ENCODE measurements at places on chromosomes 1 and 21. TPM values are rescaled to one million over a fixed set of nuclear protein-coding genes. Genes with fewer than 3 reads are reported as not detected.

The SLC2A5 gene
- total RNA-seq: not detected

GRCh38 chr1:173430677-173431303 lies 46.3 kb upstream of the PRDX6 start:
- no peak for DNase-seq

DNA sequence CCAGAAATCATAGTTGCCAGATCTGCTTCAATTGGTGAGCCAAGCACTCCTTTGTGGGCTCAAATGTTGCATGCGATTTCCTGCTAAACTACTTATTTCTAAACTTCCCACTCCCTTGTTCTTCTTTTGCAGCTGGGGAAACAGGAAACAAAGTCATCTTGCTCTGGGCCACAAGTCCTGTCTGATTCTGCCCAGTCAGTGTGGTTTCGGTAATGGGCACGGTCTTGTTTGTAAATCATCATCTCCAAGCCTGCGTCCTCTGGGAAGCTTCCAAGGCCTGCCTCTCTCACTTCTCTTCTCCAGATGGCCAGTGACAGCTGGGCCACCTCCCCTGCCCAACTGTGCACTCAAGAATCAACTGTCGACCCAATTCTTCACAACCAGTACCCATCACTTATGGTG lies 4.4 kb downstream of the S100A8 start:
- no peak for DNase-seq

DNA sequence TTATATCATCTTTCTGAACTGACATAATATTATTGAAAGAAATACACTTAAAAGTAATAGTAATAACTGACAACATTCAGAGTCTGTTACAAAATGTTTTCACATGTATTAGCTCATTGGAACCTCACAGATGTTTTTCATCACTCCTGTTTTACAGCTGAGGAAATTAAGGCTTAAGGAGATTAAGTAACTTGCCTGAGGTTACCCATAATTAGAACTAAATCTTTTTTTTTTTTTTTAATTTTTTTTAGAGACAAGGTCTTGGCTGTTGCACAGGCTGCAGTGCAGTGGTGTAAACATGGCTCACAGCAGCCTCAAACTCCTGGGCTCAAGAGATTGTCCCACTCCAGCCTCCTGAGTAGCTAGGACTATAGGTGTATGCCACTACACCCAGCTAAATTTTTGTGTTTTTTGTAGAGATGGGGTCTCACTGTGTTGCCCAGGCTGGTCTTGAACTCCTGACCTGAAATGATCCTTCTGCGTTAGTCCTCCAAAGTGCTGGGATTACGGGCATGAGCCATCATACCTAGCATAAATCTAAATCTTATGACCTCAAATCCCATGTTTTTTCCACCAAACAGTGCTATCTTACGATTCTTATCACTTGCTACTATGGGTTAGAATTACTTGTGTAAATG lies 64.7 kb upstream of the MACF1 start:
- DNase-seq: no peak

GRCh38 chr1:32454726-32455125 lies 10.1 kb upstream of the ZBTB8B start:
- DNase-seq: no peak

The PROK1 gene
- not detected for total RNA-seq

DNA sequence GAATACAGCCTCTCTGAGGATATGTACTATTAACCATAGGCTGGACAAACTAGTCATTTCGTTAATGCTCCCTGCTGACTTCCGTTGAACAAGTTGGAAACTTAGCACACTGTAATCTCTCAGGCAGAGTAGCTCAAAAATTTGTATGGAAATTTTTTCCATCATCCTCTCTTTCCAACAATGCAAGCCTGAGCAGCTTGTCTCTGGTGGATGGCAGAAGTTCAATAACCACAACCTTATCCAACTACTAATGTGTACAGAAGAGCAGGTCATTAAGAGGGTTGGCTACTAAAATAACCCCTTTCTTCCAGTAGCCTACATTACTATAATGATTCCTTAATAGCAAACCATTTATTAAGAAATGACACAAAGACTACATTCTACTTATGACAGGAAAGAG lies 262.3 kb downstream of the NFIA start:
- no peak for DNase-seq

DNA sequence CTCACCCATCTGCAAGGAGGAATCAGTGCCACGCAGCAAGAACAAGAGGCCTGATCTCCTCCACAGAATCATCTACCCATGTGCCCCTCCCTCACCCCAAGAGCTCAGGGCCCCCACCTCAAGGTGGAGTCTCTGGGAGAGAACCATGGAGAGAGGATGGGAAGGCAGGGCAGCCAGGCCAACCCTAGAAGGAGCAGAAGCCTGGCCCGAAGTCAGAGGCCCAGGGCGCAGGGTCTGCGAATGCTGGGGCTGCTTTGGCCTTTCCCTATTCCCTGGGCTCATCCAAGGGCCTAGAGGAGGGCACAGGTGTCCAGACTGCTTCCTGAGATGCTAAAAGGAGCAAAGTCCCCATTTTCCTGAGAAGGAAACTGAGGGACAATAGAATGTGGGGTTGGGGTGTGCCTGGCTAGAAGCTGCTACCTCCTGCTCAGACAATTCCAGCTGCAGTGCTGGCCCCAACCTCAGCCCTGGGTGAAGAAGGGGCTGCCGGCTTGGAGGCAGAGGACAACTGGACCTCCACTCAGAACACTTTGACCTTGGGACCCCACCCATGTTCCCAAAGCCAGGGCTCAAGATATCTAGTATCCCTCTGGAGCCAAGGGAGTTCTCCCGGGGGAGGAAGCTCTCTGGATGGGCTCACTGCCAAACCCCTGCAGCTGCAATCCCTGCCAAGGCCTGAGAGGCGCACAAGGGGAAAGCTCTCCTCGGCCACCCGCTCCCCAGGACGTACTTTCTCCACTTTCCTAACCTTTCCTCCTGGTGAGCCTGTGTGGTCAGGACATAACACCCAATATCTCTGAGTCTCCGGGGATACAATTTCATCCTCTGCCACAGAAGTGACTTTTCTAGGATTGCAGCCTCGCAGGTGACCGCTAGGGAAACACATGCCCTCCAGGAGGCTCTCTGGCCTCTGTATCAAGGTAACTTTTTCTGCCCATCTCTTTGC lies 16.6 kb upstream of the LEMD1 start:
- DNase-seq: no peak

GRCh38 chr1:184191181-184191621 lies 139.7 kb downstream of the TSEN15 start:
- DNase-seq: no peak

The FCRL1 gene
- total RNA-seq: not detected

Data from activated naive CD4-positive, alpha-beta T cell treated with anti-CD3 and anti-CD28 coated beads, Interleukin-2, amount 50 U/mL, for 72 hours (primary cell).